ELR (cell line): ENCODE measurements at places on chromosomes 6 and 20.

- DNase-seq: no peak
Observed at GRCh38 chr6:112065426-112065986, 11.6 kb downstream of the CCN6 start.

- DNase-seq: peak; percentile 13
Observed at GRCh38 chr20:23926944-23927872, 47.7 kb upstream of the CST5 start.

DNA sequence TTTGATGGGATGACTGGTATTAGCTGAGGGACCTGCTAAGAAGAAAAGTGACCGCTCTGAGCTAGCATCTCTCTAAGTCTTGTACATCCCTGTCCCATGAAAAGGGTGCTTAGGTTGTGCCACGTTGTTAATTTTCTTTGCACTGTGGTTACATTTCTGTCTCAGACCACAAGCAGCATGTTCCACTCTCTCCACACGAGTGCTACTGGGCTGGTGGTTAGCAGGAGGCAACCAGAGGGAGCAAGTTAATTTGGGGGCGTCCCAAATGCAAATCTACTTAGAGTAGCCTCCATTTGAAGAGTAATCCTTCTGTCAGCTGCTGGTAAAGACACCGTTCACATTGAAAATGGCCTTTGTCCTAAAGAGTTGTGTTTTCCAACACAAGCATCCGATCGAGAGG lies 3.4 kb upstream of the SCML4 start:
- no peak for DNase-seq

DNA sequence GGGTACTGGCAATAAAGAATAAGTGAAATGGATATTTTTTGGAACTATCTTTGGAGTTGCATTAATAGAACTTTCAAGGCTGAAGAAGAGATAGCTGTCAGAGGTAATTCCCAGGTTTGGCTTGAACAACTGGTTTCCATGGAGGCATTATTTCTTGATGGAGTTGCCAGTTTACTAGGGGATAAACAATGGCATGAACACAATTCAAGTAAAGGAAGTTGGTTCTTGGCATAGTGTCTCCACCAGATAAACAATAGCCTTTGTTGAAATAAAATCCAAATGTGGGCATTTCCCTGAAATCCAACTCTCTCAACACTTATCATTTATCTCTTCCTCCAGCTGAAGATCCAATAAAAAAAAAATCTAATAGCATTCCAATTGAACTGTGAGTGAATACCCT lies 454.9 kb downstream of the C6orf118 start:
- DNase-seq: no peak

DNA sequence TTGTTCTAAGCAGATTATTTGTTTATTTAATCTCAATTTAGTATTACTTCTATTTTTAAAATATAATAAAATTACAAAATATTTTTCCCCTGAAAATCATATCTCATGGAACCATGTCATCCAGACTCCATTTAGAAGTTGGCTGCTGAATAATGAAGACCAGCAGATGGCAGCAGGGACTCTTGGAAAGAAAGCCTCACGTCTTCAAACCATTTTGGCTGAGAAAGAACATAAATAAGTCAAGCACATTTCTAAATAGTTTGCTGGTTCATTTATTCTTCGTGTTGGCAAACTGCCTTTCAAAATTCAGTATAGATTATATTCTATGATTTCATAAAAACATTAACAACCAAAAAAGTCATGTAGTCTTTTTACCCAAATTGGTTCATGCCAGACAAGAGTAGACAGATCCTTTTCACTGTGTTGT lies 71.7 kb downstream of the RCAN2 start:
- peak; percentile 73 for DNase-seq

GRCh38 chr20:41391587-41392001 lies 25.0 kb upstream of the EMILIN3 start:
- DNase-seq: peak; percentile 66

DNA sequence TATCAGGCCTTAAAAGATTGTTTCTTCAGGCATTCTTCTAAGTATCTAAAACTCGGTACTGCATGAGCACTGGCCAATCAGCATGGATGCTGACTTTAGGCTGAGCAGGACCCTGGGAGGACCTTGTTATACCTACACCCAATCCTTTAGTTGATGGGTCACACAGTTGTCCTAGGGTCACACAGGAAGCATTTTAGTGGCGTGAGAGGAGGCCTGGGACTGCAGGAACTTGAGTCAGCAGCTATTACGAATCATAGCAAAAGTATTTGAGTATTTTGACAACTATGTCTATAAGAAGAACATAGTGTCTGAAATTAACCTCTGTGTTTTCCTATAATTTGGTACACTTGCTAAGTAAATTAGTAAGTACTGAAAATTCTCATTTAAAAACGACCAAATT lies 741.4 kb downstream of the HACE1 start:
- peak; percentile 90 for DNase-seq

DNA sequence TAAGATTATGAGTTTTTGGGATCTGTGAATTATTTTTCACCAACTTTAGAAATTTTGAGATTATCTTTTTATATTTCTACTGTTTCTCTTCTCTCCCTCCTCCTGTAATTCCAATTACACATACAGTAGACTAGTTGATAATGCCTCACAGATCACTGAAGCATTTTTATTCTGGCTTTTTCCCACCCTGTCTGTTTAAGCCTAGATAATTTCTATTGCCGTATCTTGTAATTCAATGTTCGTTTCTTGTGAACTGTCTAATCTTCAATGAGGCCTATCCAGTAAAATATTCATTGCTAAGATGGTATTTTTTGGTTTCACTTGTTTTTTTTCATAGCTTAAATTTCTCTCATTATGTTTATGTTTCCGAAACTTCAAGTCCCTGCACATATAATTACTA lies 12.0 kb downstream of the MDN1 start:
- no peak for DNase-seq

DNA sequence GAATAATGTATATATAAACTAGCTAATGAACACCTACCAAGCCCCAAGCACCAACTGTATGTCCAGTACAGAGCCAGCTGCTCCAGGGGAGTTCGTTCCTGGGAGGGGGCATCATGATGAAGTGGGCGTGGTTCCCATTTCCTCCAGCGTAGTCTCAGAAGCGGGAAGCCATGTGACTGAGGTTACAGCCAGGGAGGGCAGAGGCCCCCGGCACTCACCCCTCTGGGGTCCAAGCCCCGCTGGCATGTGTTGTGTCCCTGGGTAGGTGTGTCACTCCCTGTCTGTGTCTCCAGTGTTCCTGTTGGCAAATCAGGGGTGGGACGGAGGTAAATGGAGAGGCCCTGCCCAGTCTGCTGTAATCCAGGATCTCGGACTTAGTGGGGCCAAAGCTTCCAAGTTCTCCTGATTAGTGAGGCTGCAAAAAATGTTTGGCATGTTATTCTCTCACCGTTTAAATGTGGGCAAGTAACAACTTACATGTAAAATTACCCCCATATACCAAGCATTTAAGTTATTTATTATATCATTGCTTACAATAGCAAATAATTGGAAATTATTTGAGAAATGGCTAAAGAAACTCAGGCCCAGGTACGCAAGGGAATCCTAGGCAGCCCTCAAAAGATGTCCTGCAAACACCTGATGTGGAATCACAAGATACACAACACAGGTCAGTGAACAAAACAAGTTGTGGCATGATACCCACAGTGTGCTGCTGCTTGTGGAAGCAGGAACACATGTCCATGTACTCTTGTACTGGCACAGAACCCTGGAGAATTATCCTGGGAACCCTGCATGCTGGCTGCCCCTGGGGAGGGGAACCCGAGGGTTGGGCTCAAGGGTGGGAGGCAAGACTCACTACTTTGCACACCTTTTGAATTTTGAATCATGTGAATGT lies 22.2 kb downstream of the FAM110A start:
- DNase-seq: no peak

- no peak for DNase-seq
Observed at GRCh38 chr20:56487216-56487615, 18.8 kb downstream of the RTF2 start.
